Osteoblast (primary cell): ENCODE measurements at places on chromosomes 3 and 15. TPM values are rescaled to one million over a fixed set of nuclear protein-coding genes. Genes with fewer than 3 reads are reported as not detected.

DNA sequence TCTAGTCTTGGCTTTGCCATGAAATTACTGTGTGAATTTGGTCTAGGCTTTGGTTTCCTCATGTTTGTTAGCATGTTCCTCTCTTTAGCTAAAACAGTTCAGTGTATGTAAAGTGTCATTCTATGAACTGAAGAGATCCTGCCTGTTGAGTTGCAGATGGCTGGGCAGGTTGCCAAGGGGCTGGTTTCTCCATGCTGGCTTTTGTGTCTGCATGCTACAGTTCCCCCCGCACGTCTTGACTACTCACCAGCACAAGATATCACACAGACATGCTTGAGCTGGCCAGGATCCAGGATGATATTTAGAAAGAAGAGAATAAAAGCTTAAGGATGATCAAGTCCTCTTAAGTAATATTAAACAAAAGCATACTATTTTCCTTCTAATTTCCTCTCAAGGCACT is 90.2 kb downstream of the CERS3 start:
- no peaks in the 10 kb centered on the region for H3K36me3 ChIP-seq
- no peak for DNase-seq
- H3K4me3 ChIP-seq: no peak overlapping the region
- no peaks in the 10 kb centered on the region for H3K27me3 ChIP-seq
- no peaks in the 10 kb centered on the region for H3K4me1 ChIP-seq

DNA sequence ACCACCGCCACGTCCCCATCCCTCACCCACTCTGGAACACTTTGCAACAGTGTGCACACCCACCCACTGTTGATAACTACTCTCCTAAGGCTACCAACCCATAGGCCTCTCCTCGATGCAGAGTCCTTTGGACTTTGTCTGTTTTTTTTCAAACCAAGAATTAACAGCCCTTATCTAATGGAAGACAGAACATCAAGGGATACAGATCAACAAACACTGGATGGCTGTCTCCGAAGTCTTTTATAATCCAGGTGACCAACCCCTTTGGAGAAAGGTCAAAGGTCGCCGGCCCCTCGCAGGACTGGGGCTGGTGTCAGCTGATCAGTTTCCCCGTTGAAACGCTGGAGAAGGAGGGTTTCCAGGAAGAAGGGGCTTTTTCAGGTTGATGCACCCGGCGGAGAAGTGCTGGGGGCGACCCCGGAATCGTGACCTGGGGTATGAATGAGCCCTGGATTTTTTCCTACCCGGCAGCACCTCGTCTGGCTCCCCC is 532 bp downstream of the B4GALT4 start:
- H3K4me3 ChIP-seq: peak overlapping the region; percentile 88
- H3K36me3 ChIP-seq: peaks cover 5% of the 10 kb centered on the region
- H3K27ac ChIP-seq: peak overlapping the region; percentile 88
- no peak for DNase-seq
- H3K27me3 ChIP-seq: no peaks in the 10 kb centered on the region

Gene SOX14
- not detected in 2 replicates for total RNA-seq

GRCh38 chr3:54547051-54547450 is 380.8 kb downstream of the LRTM1 start:
- no peak for DNase-seq
- no peak overlapping the region for H3K27ac ChIP-seq
- no peaks in the 10 kb centered on the region for H3K27me3 ChIP-seq
- H3K4me1 ChIP-seq: no peaks in the 10 kb centered on the region
- H3K36me3 ChIP-seq: no peaks in the 10 kb centered on the region
- no peak overlapping the region for H3K4me3 ChIP-seq

Gene PLSCR5
- total RNA-seq: not detected in 2 replicates

DNA sequence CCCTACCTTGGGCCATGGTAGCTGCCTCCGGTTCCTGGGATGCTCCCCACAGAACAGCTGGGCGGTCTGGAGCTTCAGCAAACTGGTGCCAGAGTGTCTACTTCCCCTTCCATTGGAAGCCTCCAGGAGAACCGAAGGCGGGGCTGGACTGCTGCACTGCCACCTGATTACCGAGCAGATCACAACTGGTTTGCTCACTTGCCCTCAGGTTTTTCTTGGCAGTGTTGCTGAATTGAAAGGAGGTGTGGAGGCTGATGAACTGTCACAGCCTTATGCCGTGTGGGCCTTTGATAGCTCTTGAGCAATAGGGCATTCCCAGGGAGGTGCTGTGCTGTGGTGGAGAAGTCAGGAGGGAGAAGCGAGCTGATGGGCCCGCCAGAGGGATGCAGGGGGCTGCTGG is at the start of gene TGM5:
TGM5 (minus strand) TSS at position 95 of the 400 bp plus-strand sequence; CDS start at position 16, 79 bp downstream.
- no peak for DNase-seq
- H3K4me1 ChIP-seq: no peaks in the 10 kb centered on the region
- H3K27me3 ChIP-seq: peaks cover 64% of the 10 kb centered on the region
- no peak within 1 kb of the TSS for H3K4me3 ChIP-seq
- H3K27ac ChIP-seq: no peak within 1 kb of the TSS

DNA sequence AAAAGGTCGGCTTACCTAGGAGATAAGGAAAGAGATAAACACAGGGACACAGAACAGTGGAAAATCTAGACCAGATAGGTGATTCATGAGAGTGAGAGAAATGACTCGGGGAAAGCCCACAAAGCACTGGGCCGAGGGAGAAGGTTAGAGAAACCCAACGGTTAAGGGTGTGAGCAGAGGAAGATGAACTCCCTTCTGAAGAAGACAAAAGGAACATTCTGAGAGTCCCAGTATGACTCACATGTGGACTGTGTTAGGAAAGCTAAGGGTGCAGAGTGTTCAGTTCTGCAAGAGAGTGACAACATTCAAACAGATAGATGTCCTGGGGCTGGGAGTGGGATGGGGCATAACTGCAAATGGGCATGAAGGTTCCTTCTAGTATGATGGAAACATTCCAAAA is 83.0 kb downstream of the CNTN3 start:
- H3K4me1 ChIP-seq: no peaks in the 10 kb centered on the region
- no peaks in the 10 kb centered on the region for H3K36me3 ChIP-seq
- DNase-seq: no peak
- H3K27me3 ChIP-seq: no peaks in the 10 kb centered on the region
- H3K27ac ChIP-seq: no peak overlapping the region

DNA sequence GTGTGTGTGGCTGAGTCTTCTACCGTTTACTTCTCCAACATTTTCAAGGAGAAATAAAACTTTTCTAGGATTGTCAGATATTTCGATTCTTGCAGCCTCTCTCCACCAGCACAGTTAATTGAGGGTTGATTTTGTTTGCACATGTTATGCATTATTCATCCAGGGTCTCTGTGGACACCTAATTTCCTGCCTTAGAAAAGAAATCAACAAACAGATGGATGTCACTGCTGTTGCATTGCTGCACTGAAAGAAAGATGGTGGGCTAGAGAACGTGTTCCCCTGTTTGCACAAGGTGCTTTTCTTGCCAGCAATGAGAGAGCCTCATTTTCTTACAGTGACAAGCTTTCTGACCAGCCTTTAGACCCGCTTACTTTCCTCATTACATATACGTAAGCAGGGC is 150.0 kb downstream of the CLSTN2 start:
- no peak overlapping the region for H3K4me3 ChIP-seq
- no peaks in the 10 kb centered on the region for H3K27me3 ChIP-seq
- H3K4me1 ChIP-seq: no peaks in the 10 kb centered on the region
- no peaks in the 10 kb centered on the region for H3K36me3 ChIP-seq
- no peak overlapping the region for H3K27ac ChIP-seq
- DNase-seq: no peak

Gene STRIT1
- not detected in 2 replicates for total RNA-seq

DNA sequence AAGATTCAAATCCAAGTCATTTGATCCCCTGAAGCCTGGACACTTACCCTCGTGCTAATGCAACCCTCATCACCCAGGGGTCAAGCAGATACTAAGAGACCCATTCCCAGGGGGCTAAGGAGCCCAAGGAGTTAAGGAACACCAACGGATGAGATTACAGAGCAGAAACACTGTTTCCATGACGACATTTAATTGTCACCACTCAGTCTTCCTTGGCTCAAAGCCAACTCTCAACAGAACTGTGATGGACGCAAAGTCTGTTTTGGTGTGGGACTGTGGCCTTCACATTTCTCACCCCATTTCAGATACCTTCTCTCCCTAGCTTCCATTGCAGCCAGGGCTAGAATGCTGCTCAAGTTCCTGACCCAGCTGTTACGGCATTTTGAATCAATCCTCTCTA is 383.5 kb upstream of the WNT5A start:
- no peaks in the 10 kb centered on the region for H3K4me1 ChIP-seq
- H3K27me3 ChIP-seq: no peaks in the 10 kb centered on the region
- H3K27ac ChIP-seq: no peak overlapping the region
- DNase-seq: no peak
- no peaks in the 10 kb centered on the region for H3K36me3 ChIP-seq
- no peak overlapping the region for H3K4me3 ChIP-seq

DNA sequence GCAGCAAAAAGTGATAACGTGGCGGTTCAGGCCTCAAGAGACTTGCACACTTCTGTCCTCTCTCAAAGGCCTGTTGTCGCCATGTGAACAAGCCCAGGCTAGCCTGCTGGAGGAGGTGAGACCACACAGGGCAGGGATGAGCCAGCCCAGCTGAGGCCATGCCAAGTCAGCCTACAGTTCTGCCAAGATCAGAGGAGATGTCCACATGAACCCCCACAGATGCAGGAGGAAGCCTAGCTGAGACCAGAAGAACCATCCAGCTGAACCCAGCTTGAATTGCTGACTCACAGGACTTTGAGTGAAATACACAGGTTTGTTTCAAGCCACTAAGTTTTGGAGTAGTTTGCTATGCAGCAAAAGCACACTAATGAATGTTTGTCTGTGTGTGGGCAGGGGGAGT is 50.3 kb upstream of the SEC13 start:
- no peaks in the 10 kb centered on the region for H3K36me3 ChIP-seq
- no peak overlapping the region for H3K27ac ChIP-seq
- peaks cover 32% of the 10 kb centered on the region for H3K4me1 ChIP-seq

Gene PCOLCE2
- total RNA-seq: 19.7 and 21.4 TPM in 2 replicates

- peaks cover 10% of the 10 kb centered on the region for H3K27me3 ChIP-seq
- H3K27ac ChIP-seq: no peak overlapping the region
- H3K4me3 ChIP-seq: no peak overlapping the region
- no peaks in the 10 kb centered on the region for H3K36me3 ChIP-seq
- DNase-seq: no peak
These were observed 277.1 kb upstream of the UMPS start for GRCh38 chr3:124453189-124453588.

Gene A4GNT
- not detected in 2 replicates for total RNA-seq
